Activated T-helper 2 cell treated with anti-CD3 and anti-CD28 coated beads, Interferon-gamma antibody, Interleukin-2, Interleukin-4, amounts not matched to agents 10 μg/mL and 5 μg/mL and 100 μg/mL, durations not matched to agents 14 hours and 24 hours and 36 hours (primary cell): ENCODE measurements at places on chromosomes 3 and 15.

DNA sequence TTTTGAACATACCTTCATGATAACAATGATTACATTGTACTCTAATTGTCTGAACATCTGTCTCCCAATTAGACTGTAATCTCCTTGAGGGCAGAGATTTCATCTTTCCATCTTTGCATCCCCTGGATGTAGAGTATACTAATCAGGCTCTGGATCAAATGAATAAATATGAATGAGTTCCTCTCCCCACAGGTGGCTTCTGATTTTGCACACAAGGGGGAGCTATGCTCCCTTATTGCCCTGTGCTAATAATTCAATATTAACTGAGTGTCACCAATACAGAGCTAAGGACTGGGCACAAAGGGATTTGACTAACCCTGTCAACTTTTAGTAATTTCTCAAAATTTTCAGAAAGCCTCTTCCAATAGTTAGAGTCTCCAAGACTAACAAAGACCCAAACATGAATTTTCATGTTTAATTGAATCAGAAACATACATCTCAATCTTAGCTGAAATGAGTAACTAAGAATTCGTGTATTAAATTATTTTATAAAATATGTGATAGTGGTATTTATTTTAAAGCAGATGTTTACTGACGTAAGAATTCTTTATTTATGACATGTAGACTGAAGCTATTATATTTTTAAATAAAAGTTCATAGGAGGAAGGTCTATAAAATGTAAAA, 3.0 kb downstream of the DUOXA1 start:
- no peak for DNase-seq

- no peak for DNase-seq
Observed at GRCh38 chr3:118778201-118778600, 256.4 kb downstream of the IGSF11 start.

- no peak for DNase-seq
Observed at GRCh38 chr15:74320352-74321247, 46.8 kb downstream of the CYP11A1 start.

DNA sequence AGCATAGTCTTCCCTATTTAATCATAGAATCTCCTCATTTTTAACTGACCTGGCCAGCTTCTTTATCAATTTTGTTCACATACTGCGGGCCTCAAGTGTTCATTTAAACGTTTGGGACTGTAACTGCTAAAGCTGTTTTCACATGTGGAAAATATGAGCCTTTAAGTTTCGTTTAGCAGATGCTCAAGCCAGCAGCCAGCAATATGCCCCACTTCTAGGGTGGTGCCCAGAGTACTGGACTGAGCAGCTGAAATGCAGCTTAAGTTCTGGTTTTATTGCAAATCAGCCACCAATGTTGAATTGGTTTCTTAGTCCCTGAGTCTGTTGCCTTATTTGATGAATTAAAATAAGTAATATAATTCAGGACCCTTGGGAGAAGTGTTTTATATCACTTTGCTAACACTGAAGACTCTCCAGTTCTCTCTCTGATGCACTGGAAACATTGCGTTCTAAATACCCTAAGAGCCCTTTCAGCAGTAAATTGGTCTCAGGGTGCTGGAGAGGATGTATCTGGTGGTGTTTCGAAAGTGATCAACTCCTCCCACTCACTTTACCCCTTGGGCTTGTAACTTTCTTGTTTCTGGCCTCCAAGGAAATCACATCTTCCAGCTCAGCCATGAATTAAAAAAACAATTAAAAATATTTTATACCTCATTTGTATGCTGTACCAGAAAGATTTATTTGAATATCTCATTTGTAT, 61.7 kb downstream of the B3GALNT1 start:
- no peak for DNase-seq

GRCh38 chr3:38139652-38140051, 1.2 kb downstream of the MYD88 start:
- no peak for DNase-seq

DNA sequence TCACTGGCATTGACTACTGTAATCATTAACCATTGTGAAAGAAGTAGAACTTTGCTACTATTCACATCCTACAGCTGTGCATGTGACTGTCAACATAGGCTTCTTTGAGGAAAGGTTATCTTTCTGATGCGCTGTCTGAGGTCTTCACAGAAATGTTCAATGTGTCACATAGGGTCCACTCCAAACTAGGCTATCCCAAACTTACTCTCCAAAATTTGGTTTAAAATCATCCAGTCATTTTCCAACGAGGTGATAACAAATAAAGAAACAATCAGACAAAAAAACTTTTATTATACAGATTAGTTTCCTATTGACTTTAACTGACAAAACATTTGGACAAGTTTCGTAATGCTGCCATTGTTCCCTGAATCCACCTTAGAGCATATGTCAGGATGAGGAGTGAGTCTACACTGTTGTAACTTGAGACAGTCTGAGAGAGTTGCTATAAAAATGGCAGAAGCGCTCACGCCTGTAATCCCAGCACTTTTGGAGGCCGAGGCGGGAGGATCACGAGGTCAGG, 511.6 kb downstream of the PLOD2 start:
- no peak for DNase-seq

DNA sequence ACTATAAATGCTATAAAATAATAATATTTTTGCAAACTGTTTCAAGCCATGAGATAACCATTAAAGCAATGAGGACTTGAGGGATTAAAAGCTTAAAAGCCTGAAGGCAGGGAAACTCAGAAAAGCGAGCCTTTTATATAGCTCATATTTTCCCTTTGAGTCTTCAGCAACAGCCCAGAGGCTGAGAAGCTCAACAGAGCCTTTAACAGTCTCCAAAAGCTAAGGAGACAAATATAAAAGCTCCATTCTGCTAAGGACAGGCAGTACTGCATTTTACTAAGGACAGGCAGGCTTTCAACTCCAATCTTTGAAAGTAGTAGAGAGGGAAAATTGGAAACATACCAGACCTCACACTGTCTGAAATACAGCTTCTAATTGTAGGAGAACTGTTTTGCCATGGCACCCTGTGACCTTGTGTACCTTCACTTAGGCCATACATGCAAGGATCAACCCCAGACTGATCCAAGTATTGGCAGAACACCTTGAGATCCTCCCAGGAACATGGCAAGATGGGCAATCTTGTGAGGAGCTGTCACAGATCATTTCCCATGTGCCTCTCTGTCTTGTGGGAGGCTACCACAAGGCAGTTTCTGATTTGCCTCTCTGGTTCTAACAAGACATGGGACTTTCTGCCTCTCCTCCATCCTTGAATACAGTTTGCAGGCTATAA, 53.1 kb upstream of the ARNT2 start:
- no peak for DNase-seq

DNA sequence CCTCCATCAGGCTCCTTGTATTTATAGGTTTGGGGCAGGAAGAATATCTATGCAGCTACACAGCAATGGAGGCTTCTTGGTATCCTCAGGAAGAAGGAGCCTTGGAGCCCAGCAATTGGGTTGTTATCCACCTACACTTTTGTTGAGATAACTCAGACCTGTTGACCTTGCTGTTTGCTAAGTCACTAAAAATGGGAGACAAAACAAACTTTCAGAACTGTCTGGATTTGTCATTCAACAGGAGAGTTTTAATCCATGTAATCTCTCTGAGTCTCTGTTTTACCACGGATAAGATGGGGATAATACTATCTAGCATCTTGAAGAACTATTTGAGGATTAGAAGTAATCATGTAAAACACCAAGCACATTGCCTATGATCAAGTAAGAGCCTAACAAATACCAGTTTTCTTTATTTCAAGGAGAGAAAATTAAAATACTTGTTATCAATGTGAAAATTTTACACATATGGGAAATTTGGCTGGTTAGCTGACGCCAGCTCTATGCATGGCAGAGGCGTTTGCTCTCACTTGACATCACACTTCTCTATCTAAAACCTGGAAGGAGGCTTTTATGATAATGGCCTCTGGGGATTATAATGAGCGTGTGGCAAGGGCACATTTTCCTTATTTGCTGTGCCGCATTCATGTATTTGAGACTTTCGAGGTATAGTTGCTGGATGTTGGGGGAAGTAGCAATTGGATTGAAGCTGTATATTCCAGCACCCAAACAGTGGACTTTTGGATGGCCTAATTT, 215.6 kb downstream of the PDCD6IP start:
- DNase-seq: no peak

GRCh38 chr3:24154013-24154695, 209.1 kb downstream of the NR1D2 start:
- no peak for DNase-seq
